ENCODE measurements at places on chromosomes 16 and 17.

DNA sequence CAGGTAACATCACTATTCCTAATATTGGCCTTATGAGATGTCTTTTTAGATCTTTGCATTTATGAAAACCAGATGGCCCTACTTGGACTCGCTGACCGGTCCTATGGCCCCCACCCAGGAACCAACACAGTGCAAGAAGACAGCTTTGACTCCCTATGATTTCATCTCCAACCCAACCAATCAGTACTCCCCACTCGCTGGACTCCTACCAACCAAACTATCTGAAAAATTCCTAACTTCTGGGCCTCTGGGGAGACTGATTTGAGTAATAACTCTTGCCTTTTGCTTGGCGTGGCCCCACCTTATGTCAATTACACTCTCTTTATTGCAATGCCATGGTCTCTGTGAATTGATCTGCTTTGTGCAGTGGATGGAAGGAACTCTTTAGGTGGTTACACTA lies 828.9 kb downstream of the CDH11 start:
- no peak for DNase-seq

DNA sequence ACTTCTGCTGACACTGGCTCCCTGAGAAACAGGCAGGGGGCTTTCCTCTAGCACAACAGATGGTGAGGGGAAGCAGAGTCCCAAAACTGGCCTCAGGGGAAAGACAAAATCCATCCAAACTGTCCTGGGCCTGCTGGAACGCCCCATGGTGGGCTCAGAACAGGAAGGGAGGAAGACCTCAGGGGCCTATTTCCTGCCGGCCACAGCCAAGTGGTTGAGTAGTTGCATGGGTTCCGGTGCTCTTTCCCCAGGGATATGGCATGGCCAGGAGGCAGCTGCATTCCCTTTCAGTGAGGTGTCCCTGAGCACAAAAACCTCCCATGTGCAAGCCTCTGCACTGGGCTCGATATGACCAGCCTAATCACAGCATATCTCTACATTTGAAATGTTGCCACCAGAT lies 303.0 kb upstream of the IRX5 start:
- DNase-seq = no peak

- DNase-seq = peak; percentile 4
Observed at GRCh38 chr17:58112970-58113631, 29.9 kb downstream of the DYNLL2 start.

GRCh38 chr16:1932050-1933028 lies 10.7 kb downstream of the MSRB1 start:
- DNase-seq = no peak

DNA sequence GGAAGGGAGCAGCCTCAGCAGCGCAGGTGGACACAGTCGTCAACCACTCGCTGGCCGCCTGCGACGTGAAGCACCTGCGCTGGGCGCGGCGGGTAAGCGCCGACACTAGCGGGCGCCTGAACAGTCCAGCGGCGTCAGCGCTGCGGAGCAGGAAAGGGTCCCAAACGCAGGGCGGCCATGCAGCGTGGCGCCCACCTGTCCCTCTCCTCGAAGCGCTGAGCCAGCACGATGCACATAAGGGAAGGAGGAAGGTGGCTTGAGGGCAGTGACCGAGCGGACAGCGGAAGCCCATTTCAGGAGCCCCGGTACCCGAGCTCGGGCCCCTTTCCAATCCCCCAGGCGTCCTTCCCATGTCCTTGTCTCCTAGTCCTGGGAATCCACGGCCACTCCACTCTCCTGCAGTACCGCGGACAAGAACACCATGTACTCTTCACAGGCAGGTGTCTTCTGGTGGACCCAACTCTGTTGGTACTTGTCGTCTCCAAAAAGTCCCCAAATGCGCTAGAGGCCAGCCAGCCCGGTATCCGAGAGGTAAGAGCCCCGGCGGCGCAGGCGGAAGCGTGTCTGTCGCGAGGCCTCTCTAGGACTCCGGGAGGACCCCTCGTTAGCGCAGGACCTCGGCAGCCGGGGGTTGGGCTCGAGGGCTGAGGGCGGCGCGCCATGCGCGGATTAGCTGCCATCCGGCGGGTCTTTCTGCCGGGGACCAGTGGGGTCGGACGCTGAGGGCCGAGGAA lies 14.4 kb downstream of the ZNF232 start:
- DNase-seq = no peak

GRCh38 chr17:67431249-67432015 lies 54.4 kb downstream of the PITPNC1 start:
- DNase-seq = peak; percentile 60

DNA sequence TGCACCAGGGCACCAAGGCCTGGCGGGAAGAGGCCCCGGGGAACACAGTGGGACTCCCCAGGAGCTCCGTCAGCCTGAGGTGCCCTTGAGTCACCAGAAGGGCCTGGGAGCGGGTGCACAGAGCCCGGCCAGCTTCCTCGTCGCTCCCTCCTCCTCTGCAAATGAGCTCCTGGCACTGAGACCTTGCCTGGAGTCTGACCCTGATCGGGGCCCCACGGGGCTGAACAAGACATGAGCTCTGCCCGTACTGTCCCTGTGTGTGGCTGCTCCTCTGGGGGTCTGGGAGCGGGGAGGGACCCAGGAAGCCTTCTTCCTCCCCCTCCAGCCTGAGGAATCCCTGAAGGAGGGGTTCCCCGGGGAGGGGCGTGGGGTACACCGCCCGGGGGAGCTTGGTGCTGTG lies 36.4 kb upstream of the SSTR5 start:
- no peak for DNase-seq

GRCh38 chr17:79073706-79074088 lies 927 bp upstream of the ENGASE start:
- no peak for DNase-seq

GRCh38 chr17:64097196-64097936 lies 32.6 kb downstream of the ERN1 start:
- DNase-seq = no peak

DNA sequence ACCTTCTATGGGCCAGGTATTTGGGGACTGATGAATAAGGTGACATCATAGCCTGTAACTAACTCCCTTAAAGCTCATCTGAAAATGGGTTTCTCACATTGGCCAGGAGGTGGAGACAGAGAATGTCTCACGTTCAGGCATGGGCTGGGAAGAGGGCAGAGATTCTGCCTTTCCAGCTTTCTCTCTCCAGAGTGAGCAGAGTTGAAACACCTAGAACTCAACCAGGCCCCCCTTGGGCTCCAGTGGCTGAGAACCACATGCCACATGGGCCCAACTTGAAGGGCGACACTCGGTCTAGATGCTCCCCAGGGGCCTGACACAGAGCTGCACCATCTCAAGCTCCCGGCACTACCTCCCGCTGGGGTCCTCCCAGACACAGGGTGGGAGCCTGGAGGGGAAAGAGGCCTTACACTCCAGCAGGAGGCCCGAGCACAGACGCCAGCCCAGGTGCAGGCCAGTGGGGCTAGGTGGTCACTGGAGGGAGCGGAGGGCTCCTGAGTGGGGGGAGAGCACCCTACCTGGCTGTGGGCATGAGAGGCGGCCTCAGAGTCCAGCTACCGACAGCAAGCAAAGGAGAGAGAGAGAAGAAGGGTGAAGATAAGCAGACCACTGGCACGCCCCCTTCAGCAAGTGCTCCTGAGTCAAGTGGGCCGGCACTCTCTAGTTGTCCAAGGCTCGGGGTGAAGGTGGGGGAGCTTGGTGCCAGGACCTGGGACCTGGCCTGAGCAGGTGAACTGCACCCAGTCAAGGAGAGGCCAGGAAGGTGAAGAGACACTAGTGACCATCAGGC lies 55.9 kb downstream of the MYO18A start:
- no peak for DNase-seq

- no peak for DNase-seq
Observed at GRCh38 chr16:621526-622105, 9.2 kb upstream of the WFIKKN1 start.

GRCh38 chr17:692116-692515 lies 22.5 kb downstream of the VPS53 start:
- peak; percentile 22 for DNase-seq

DNA sequence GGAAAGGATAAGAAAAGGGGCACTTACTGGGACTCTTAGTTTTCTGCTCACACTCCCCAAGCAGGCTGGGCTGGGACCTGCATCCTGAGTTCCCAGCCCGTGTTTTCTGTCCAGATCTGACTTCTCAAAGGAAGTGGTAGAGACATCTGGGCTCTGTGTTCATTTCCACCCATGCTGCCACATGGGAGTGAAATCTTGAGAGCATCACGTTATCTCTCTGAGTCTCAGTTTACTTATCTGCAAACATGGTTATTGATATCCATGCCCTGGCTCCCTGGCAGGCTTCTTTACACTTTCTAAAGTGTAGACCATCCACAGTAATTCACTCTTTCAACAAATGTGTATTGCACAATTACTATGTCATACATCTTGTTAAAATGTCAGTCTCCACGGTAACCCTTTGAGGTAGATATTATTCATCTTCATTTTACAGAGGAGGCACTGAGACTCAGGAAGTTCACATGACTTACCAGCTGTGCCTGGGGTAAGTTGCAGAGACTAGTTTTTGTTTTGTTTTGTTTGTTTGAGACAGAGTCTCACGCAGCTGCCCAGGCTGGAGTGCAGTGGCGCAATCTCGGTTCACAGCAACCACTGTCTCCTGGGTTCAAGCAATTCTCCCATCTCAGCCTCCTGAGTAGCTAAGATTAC lies 3.4 kb downstream of the ZNF688 start:
- DNase-seq = peak; percentile 73

DNA sequence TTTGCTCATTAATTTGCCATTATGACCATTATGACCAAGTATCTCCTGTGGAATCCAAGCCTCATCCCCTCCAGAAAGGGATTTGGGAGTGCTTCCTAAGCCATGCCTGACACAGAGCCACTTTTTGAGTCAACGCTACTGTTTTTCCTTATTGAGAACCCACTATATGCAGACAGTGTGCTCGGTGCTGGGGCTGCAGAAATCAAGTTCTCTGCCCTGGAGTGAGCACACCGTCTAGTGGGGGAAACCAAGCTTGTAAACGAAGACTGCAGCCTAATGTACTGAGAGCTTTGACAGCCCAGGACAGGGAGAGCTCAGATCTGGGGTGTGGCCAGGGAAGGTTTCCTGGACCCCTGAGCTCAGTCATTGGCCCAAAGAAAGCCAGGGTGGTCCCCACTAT lies 111.0 kb downstream of the ENGASE start:
- DNase-seq = no peak

- DNase-seq = no peak
Observed at GRCh38 chr16:11089504-11090124, 145.2 kb downstream of the CLEC16A start.

- no peak for DNase-seq
Observed at GRCh38 chr16:52755396-52755795, 208.5 kb upstream of the TOX3 start.

DNA sequence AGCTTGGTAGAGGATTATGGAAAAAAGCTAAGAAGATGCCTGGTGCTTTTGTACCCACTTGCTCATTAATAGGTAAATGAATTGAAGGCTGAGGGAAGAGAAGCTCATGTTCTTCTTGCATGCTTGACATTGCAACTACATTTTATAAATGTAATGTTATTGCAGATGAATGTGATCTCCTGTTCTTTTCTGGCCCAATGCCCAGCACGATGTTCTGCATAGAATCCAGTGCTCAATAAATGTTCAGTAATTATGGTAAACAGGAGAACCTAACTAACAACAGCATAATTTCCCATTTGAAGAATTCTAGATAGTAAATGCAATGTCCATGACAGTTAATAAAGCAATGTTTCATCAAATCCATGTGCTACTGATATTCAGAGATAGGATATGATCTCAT lies 638.2 kb upstream of the SOX9 start:
- no peak for DNase-seq

GRCh38 chr16:5851393-5851982 lies 753.9 kb upstream of the EEF2KMT start:
- DNase-seq = no peak

DNA sequence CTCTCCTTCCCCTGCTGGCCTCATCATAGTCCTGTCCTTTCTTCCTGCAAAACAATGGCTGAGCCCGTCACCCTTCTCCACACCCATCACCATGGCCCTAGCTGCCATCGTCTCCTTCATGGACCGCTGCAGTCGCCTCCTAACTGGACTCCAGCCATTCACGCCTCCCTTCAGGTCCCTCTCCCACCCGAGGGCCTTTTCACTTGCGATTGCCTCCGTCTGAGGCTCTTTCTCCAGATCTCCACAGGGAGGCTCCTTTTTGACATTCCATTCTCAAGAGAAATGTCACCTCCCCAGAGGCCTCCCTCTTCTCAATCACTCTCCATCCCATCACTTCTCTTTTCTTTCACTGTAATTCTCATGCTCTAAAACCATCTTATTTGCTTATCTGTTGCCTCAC lies 23.5 kb downstream of the GSG1L start:
- DNase-seq = no peak

- DNase-seq = peak; percentile 41
Observed at GRCh38 chr17:7988750-7989178, 13.7 kb upstream of the GUCY2D start.

- no peak for DNase-seq
Observed at GRCh38 chr17:17181666-17182597, 24.2 kb downstream of the PLD6 start.

DNA sequence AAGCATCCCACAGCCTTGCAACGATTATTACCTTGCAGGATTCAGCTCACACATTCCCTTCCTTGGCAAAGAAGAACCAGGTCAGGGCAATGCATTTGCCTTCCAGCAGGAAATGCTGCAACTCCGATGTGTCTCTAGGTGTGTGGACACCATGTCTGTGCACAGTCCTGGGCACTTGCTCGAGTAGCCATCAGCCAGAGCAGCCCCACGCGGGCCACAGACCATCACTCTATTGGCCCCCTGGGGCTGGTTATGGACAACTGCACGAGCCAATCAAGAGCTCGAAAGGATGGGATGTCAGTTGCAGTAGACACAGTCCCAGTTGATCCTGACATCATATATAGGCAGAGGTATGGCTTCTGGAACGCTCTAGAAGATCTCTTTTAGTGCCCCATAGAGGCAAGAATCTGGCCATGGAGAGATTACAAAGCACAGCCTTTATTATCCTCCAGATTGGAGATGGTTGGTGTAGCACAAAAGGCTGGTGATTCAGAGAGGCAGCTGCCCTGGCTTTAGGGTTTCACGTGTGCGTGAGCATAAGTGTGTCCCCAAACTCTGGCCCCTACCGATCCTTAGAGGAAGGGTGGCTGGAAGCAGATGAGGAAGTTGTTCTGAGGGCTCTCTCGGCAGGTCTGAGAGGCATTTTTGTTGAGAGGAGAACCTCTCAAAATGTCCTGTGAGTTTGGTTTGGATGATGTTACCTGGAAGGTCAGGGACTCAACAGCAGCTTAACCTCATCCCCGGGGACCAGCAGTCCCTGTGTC lies 403.8 kb downstream of the SEC14L1 start:
- no peak for DNase-seq

DNA sequence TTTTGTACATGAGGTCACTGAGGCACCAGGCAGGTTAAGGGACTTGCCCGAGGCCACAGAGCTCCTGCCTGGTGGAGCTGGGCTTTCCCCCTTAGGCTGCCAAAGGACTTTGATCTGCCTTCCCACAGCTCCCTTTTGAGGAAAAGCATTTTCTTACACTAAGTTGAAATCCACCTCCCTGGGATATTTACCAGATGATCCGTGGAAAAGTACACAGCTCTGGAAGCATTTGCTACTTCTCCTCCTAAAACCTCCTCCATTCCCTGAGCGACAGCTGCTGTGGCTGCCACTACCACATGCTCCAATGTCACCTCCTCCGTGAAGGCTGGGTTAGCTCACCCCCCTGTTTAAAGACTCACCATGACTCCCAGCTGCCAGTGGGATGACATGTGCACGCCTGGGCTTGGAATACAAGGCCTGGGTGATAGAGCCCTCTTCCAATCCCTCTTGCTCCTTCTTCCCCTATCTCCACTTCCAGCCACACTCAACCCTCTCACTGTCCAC lies 1.2 kb upstream of the MPRIP start:
- peak; percentile 62 for DNase-seq

Measured in skeletal muscle cell (primary cell).